ENCODE measurements at places on chromosomes 1 and 21.
A peak's percentile ranks its signal among the peaks of the same experiment; 100 is the strongest.

DNA sequence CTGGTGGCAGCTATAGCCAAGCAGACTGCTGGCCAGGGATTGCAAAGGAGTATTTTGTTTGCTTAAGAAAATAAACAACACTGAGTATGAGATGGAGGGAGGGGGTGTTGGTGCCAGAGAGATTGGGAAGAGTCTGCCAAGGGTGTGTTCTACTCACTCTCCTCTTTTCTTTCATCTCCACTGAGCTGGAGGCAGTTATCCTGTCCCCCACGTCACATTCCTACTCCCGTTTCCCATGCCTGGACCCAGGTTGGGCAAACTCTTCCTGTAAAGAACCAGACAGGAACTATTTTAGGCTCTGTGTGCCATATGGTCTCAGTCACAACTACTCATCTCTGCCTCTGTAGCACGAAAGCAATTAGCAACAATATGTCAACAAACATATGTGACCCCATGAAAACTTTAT lies 1.4 kb upstream of the IL24 start:
- DNase-seq, result no peak

- DNase-seq, result peak; percentile 60
These were observed 7.0 kb upstream of the PSEN2 start for GRCh38 chr1:226863446-226863845.

DNA sequence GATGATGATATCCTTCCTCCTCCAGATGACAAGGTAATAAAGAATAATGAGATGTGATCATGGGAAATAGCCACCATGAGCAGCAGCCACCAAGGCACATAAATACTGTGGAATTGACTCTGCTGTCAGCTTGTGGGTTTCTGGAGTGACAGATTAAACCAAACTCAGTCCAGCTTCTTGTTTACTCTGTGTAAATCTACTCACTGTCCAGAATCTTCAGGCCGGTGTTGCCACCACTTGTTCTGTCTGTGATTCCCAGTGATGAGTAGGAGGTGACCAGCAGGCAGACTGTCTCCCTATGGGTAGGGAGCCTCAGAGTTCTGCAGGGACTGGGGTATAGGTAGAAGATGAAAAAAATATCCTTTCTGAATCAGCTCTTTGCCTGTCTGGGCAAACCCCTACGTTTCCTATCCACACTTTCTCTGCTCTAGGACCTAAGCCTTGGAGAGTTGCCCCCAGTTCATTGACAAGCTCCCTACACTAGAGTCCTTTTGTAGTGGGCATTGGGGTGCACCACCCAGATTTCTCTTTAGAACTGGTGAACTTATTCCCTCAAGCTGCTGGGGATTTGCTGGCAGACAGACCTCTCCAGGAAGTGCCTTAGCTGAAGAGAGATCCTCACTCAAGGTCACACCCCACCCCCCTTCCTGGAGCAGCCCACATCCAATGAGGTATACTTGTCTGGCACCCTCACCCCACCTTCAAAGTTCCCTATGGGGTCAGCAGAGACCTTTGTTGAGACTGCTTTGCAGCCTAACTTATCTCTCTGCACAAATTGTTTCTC lies 47.6 kb downstream of the ATP1A1 start:
- no peak for DNase-seq

GRCh38 chr1:46613661-46614603 lies 2.7 kb downstream of the MOB3C start:
- DNase-seq, result peak; percentile 46

GRCh38 chr1:110170766-110171733 lies 20.8 kb downstream of the SLC6A17 start:
- DNase-seq, result no peak

Measured in amniotic epithelial cell (primary cell).